ENCODE measurements at places on chromosomes 1 and 21.

DNA sequence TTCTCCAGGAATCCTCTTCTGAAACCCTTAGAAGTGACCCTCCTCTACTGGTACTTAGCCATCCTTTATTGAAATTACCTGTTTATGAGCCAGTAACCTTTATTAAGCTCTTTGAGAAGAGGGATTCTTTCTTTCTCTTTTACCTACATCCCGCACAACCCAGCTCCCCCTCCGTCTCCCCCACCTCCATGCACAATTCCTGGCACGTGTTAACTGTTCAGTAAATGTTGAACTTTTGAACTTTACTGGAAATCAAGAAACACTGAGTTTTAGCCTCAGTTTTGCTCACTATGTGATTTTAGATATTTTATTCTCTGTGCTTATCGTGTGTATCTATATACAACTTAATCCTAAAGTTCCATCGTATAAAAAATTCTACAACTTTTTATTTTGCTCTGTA lies 1.8 kb downstream of the TMED5 start:
- DNase-seq, result no peak

- DNase-seq, result no peak
These were observed 14.5 kb downstream of the SYT11 start for GRCh38 chr1:155873860-155874259.

GRCh38 chr1:47323599-47324031 lies 9.7 kb upstream of the STIL start:
- no peak for DNase-seq

- DNase-seq, result no peak
These were observed 48.7 kb upstream of the SLC19A1 start for GRCh38 chr21:45590726-45591618.

- no peak for DNase-seq
These were observed 222.0 kb downstream of the TOMM20 start for GRCh38 chr1:234906654-234907053.

DNA sequence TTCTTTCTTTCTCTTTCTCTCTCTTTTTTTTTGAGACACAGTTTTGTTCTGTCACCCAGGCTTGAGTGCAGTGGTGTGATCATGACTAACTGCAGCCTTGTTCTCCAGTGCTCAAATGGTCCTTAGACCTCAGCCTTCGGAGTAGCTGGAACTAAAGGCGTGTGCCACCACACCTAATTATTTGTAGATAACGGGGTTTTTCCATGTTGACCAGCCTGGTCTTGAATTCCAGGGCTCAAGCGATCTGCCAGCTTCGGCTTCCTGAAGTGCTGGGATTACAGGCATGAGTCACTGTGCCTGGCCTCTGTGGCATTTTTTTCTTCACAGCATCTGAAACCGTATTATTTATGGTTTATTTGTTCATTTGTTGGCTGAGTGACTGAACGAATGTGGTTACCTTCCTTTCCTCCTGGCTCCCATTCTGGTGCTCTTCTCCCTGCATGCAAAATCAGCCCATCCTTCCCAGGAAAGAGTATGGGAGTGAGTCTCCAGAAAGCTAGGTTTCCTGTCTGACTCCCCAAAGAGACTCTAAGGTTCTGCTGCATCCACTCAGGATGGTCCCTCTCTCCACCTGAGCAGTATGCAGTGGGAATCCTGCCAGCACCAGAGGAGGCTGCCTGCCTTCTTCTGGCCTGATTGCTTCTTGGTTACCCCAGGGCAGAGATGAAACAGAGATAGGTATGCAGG lies 155.0 kb upstream of the BEND5 start:
- no peak for DNase-seq

GRCh38 chr1:4396551-4396950 lies 257.9 kb upstream of the AJAP1 start:
- DNase-seq, result no peak

DNA sequence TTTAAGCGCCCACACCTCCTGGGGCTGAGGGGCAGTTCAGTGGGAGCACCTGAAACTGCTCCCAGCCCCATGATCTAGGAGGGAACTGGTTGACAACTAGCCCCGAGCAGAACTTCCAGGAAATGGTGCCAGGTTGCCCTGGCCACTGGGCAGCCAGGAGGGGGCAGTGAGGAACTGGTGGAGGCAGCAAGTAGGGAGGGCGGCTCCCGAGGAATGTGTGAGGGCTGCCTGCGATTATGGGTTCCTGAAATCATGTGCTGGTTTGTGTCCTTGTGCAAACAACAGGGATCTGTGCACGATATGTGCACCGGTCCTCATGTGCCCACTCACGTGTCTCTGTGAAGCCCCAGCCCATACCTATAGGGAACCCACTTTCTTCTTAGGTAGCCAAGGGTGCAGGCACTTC lies 9.9 kb downstream of the GPR3 start:
- peak; percentile 72 for DNase-seq

DNA sequence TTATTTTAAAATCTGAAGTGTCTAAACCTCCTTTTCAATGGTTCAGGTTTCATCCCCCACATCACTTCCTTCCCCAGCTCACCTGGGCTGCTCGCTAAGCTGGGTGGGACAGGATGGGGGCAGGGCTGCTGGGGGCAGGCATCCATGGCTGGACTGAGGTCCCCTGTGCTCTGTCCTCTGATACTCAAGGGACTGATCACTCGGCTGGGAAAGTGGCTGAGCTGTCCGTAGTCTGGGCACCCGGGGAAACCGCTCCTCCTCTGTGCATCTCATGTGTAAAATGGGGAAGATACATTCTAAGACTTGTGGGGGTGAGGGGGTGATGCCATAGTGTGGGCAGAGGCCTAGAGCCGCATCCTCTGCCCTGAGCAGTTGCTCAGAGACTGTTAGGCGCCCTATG lies 411.2 kb downstream of the MATN1 start:
- no peak for DNase-seq

- DNase-seq, result no peak
These were observed 121.6 kb downstream of the SYT2 start for GRCh38 chr1:202588503-202589189.

DNA sequence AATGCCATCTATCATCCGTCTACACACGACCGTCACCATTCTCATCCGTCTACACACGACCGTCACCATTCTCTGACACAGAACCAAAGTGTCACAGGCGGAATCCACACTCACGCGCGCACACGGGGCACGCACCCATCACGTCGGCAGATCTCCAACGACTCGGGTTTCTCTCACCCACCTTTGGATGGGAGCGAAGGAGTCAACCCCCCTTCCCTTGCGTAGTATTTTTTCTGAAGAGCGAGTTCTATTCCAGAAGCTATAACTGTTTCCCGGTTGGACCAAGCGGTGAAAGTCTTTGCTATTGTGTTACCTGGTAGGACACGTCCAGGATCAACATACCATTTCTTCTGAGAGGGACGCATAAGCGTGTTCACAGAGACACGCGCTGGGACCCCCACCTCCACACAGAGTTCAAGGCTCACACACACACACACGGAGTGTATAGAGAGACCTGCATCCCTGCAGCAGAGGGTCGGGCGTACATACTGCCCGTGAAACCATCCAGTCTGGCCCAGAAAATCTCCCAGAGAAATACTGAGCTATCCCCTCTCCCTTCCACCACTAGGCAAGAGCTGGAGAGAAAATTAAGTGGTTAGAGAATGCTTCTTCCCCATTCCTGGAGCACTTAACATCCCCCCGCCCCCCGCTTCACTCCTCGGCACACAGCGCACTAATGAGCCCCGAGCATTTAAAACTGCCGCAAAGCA lies 741 bp downstream of the DUSP10 start:
- DNase-seq, result no peak

DNA sequence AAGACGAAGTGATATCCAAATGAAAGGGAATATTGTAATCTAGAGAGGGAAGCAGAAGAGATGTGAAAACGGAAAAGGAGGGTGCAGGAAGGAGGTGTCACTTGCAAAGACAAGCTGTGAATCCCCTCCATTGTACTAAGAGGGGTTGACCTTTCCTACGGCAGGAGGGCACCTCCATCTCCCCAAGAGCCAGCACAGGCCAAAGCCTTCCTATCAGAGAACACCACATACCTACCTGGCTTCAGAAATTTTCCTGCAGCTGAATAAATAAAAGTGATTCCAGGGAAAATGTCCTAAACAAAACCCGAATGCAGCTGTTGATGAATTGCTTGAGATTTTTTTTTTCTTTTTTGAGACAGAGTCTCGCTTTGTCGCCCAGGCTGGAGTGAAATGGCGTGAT lies 14.3 kb downstream of the KANK4 start:
- DNase-seq, result no peak

GRCh38 chr1:41723786-41724185 lies 194.9 kb downstream of the HIVEP3 start:
- DNase-seq, result no peak

DNA sequence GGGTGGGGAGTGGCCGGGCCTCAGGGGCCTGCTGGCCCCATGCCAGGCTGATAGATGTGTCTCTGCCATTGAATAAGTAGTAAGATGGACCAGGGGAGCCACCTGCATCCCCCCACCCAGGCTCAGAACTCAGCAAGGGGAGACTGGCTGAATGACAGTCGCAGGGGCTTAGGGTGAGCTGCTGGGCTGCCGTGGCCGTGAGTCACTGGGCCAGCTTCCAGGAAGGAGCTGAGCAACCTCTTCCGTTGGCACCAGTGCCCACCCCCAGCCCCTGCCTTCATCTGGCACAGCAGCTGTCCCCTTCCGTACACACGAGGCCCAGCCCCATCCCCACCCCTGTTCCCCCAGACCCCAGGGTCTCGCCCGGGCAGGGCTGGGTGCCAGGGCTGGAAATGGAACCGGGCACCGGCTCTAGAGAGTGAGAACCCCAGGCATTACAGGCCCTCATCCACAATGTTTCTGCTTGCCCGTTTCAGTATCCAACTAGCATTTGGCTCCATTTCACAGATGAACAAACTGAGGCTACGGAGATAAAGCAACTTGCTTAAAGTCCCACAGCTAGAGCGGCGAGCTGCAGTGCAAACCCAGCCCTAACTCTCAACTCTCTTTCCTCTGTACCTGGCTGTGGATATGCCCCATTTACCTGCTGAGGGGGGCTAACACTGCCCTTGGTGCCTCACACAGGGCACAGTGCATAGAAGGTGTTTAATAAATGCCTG lies 10.2 kb downstream of the WNT4 start:
- no peak for DNase-seq

GRCh38 chr1:22166439-22166838 lies 23.5 kb upstream of the WNT4 start:
- no peak for DNase-seq

DNA sequence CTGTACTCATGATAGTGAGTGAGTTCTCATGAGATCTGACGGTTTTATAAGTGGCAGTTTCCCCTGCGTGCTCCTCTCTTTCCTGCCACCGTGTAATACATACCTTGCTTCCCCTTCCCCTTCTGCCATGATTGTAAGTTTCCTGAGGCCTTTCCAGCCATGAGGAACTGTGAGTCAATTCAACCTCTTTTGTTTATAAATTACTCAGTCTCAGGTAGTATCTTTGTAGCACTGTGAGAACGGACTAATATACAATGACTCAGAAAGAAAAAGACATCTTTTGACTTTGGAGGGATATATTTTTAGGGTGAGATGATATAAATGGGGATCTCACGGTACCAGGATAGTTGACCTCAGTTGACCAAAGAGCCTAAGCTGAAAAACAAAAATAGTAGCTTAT lies 74.7 kb upstream of the BACH1 start:
- DNase-seq, result no peak

GRCh38 chr1:54153535-54154439 lies 987 bp upstream of the CDCP2 start:
- peak; percentile 25 for DNase-seq

Measured in C1 segment of cervical spinal cord (tissue), 14 donors.